Adipocyte (in vitro differentiated cells): ENCODE measurements at places on chromosomes 4 and X.
A peak's percentile ranks its signal among the peaks of the same experiment; 100 is the strongest.

GRCh38 chr4:164304861-164305260, 449.1 kb upstream of the SMIM31 start:
- DNase-seq = no peak

- peak; percentile 68 for DNase-seq
Measured at GRCh38 chrX:57821703-57822387, 88.4 kb downstream of the ZXDA start.

DNA sequence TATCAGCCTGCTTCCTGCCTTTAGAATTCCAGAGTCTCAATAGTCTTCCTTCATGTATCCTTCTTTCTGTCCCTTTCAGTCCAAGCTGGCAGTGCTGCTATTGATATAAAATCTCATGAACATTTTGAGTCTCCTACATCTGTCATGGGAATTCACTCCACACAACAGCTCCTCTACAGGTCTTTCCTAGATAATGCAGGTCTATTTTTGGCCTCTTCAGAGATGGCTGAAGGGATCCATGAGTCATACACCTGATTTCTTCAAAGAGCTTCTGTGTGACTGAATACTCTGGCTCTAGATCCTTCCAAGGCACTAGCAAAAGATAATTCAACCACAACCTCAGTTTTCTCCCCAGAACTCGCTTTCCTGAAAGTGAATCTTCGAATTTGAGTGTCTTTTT, 115.4 kb downstream of the STPG2 start:
- DNase-seq = peak; percentile 0

DNA sequence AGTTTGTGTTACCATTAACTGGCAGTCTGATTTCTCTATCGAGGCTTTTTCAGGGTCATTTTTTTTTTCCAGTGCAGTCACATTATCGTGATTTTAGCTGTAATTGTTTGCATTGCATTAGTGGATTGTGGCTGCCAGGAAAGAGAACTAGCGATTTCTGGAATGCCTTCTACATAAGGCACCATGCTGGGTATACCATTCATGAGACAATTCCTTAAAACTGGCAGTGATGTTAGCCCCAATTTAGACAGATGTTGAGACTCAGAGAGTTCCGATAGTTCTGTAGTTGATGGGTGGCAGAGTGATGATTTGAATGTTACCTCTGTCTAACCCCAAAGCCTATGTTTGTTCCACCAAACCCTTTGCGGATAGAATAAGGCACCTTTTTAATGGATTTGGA, 175.4 kb upstream of the TENM3 start:
- no peak for DNase-seq

DNA sequence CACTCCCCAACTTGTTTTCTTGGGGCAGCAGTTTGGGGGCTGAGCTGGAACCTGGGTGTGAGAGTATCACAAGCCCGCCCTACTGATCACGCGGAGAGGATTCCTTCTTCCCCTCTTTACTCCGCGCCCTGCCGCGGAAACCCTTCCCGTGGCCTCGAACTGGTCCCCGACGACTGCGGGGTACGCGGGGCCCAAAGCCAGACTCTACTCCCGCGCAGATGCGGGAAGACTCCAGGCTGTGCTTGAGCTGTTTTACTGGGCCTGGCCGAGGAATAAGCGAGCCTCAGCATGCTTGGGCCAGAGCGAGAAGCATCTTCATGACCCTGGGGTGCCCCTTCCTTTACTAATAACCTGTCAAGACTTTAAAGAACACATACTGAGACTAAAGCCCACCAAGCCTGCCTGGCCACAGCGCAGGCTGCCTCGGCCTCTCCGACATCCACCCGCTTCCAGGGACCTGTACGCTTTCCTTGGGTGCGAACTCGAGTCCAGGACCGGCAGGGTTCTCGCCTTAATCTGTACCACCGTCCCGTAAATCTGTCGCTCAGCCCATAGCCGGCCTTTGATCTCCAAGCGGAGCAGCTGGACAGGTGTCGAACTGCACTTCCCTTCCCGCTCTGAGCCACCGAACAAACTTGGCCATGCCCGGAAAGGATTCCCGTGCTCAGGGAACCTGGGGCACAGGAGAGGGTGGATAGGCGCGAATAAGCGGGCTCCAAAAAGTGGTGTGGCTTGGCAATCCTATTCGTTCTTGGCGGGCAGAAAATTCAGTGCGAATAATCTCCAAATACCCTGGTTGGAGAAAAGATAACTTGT, 55.0 kb upstream of the TMEM33 start:
- DNase-seq = no peak
